ENCODE measurements at places on chromosomes 6 and 20. TPM values are rescaled to one million over a fixed set of nuclear protein-coding genes. Genes with fewer than 3 reads are reported as not detected.

OR2H1 gene
- total RNA-seq = not detected

SNRPB2 gene
- total RNA-seq = 19.3 TPM

PCED1A gene
- total RNA-seq = 18.8 TPM

PSMB9 gene
- total RNA-seq = 17.6 TPM

GJE1 gene
- not detected for total RNA-seq

CARMIL1 gene
- 4.1 TPM for total RNA-seq

TULP1 gene
- total RNA-seq = not detected

DNA sequence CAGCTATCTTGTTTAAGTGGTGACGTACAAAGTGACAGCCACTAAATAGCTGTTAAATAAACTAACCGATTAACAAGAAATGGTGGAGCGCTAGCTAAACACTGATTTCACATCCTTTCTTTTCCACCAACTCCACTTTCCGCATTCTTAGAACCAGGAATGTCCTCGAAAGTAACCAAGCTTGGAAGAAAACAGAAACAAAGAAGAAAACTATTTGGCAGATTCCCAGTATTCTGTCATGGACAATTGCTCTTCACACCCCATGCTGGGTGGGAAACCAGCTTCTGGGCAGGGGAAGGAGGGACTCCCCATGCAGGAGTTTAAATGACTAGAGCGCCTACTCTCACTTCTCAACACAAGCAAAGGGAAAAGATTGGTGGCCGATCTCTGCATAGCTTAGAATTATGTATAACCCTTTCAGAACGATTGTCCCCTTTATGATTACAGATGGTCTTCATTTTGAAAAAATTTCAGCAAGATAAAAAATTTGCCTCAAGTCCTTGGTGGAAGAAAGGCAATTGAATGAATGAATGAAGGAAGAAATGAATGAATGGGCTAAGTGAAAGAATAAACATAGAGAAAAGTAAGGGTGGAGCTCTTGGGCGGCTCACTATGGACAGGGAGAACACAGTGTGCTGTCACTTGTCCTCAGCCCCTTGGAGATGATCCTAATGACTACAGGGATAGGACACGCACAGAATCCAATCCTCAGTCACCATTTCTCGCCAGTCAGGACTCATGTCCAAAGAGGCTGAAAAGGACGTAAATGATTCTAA is 148.7 kb upstream of the NEDD9 start:
- peak overlapping the region; percentile 39 for H3K27ac ChIP-seq
- peak overlapping the region; percentile 18 for H3K4me3 ChIP-seq

DNA sequence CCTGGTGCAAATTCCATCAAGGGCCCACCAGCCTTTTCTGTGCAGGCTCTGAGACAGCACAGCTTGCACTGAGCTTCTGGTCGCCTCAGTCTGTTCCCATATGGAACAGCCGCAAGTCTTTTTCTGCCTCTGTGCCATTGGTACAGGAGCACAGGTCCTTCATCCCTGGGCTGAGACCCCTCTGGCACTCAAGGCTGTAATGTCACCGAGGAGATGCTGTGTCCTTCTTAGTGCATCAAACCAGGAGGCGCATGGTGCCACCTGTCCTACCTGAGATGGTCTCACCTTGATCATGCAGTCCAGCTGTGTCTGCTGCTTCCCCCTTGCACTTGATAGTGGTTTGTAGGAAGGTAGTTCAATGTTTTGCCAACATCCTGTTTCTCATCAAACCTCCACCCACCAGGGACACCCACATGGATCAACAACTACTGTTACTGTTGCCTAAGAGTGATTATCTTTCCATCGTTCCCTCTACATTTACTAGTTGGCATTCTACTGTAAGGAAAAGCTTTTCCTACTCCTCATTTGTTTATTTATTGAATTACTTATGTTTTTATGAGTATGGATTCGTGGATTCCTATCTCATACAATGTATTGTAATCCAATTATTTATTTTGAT is 29.0 kb downstream of the FAM50B start:
- H3K27me3 ChIP-seq = no peaks in the 10 kb centered on the region
- no peak overlapping the region for H3K27ac ChIP-seq
- H3K4me3 ChIP-seq = no peak overlapping the region
- no peak for DNase-seq
- no peaks in the 10 kb centered on the region for H3K36me3 ChIP-seq

DNA sequence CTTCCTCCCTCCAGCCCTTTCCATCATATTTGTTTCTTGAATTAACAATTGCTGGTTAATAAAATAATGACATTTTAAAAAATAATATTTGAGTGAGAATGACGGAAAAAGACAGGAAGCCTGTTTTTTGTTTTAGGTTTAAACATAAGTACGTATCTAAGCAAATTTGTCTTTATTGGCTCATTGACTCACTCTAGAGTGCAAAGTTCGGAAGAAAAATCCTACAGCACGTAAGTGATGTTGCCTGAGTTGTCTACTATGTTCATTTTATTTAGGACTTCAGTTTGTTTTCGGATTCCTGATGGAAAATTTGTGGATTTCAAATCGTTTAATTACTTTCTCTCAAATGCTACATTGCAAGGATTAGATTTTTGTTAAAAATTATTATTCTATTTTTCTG is 1435.7 kb upstream of the ADGRB3 start:
- H3K36me3 ChIP-seq = no peaks in the 10 kb centered on the region
- H3K4me3 ChIP-seq = no peak overlapping the region
- no peaks in the 10 kb centered on the region for H3K4me1 ChIP-seq
- no peaks in the 10 kb centered on the region for H3K27me3 ChIP-seq
- no peak for DNase-seq
- no peak overlapping the region for H3K27ac ChIP-seq

DNA sequence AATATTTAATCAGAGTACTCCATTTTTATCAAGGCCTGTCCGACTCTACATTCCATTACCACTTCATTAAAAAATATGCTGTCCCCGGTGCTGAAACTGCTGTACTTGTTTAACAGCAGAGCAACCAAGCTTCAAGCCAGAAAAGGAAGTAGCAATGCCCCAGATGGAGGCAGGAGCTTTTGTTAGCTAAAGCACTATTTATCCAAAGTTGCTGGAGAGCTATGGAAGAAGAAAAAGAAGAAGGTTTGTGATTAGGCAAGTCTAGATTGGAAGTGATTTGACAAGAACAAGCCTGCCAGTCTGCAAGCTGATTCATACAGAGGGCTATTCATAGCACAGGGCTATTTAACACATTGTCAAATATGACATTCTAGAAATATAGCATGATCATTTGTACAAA is 160.9 kb upstream of the SPTLC3 start:
- no peak for DNase-seq
- no peaks in the 10 kb centered on the region for H3K4me1 ChIP-seq
- no peak overlapping the region for H3K27ac ChIP-seq
- H3K4me3 ChIP-seq = no peak overlapping the region

- H3K4me1 ChIP-seq = no peaks in the 10 kb centered on the region
- no peaks in the 10 kb centered on the region for H3K36me3 ChIP-seq
- no peak overlapping the region for H3K27ac ChIP-seq
- H3K27me3 ChIP-seq = no peaks in the 10 kb centered on the region
- DNase-seq = no peak
Observed at GRCh38 chr6:138007014-138007472, 100.2 kb downstream of the PERP start.

DNA sequence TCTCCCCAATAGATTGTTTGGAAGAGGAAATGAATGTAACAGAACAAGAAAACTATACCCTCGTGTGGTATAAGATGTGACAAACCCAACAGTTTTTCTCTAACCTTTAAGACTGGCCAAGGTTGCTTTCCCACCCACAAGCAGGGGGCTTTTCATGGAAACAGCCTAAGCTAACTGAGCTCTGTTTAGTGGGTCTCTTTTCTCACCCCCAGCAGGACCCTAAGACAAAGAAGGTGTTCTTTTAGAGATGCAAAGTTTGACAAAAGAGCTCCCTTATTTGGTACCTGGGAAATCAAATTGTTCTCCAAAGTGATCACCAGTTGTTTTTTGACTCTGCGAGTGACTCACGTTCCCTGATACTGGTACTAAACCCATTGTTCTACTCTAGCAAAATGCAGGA is 59.1 kb downstream of the MBOAT1 start:
- no peak overlapping the region for H3K4me3 ChIP-seq
- no peaks in the 10 kb centered on the region for H3K27me3 ChIP-seq
- DNase-seq = no peak
- no peaks in the 10 kb centered on the region for H3K36me3 ChIP-seq
- peak overlapping the region; percentile 2 for H3K27ac ChIP-seq

GRCh38 chr20:38249536-38250310 is 10.8 kb downstream of the KIAA1755 start:
- no peaks in the 10 kb centered on the region for H3K27me3 ChIP-seq
- H3K36me3 ChIP-seq = no peaks in the 10 kb centered on the region
- no peak overlapping the region for H3K27ac ChIP-seq
- H3K4me3 ChIP-seq = no peak overlapping the region
- H3K4me1 ChIP-seq = no peaks in the 10 kb centered on the region
- no peak for DNase-seq

- no peak for DNase-seq
- no peaks in the 10 kb centered on the region for H3K27me3 ChIP-seq
- H3K4me3 ChIP-seq = no peak overlapping the region
Observed at GRCh38 chr6:11149551-11149950, 38.0 kb upstream of the ERVFRD-1 start.

DNA sequence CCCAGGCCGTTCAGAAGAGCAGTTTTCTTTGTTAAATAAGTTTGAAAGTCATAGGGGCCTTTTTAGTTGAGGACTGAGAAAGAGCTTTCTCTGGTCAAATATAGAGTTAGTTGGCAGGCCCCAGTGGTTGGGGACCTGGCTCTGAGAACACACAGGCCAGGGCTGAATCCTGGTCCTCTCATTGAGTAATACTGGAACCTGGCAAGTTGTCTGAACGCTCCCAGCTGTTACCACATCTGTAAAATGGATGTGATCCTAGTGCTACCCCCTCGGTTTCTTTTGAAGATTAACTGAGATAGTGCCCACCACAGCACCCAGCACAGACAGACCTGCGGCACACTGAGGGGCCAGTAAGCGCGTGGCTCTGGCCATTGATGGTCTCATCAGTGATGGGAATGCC is 215.5 kb downstream of the ZDHHC14 start:
- H3K36me3 ChIP-seq = no peaks in the 10 kb centered on the region
- H3K27ac ChIP-seq = no peak overlapping the region
- no peak overlapping the region for H3K4me3 ChIP-seq
- H3K27me3 ChIP-seq = no peaks in the 10 kb centered on the region
- DNase-seq = no peak

DNA sequence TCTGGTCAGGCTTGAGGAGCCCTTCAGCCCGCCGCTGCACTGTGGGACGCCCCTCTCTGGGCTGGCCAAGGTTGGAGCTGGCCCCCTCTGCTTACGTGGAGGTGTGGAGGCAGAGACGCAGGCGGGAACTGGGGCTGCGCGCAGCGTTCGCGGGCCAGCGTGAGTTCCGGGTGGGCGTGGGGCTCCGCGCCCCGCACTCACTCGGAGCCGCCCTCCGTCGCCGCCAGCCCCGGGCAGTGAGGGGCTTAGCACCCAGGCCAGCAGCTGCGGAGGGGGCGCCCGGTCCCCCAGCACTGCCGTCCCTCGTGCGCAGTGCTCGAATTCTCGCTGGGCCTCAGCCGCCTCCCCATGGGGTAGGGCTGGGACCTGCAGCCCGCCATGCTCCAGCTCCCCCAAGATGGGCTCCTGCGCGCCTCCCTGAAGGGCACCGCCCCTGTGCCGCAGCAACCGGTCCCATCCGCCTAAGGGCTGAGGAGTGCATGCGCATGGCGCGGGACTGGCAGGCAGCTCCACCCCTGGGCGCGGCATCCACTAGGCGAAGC is 695.9 kb downstream of the EPHA7 start:
- no peaks in the 10 kb centered on the region for H3K27me3 ChIP-seq
- no peaks in the 10 kb centered on the region for H3K36me3 ChIP-seq
- H3K27ac ChIP-seq = no peak overlapping the region
- DNase-seq = no peak
- H3K4me3 ChIP-seq = no peak overlapping the region

DNA sequence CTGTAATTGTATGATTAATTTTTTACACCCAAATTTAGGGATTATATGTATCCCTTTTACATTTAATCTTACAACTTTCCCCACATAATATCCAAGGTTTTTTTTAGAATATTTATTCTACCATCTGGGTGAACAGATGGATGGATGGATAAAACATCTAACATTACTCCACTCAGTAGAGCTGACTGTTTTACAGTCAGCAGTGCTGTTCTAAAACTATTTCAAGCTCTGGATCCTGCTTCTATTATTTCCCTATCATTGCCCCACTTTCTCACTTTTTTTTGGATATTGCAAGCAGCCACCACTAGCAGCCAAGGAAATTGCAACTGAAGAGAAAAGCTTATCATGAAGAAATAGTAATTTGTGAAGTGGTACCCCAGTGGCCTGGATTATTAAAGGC is 173.7 kb downstream of the ARHGAP18 start:
- no peaks in the 10 kb centered on the region for H3K27me3 ChIP-seq
- no peaks in the 10 kb centered on the region for H3K36me3 ChIP-seq
- DNase-seq = no peak
- H3K4me1 ChIP-seq = no peaks in the 10 kb centered on the region
- no peak overlapping the region for H3K4me3 ChIP-seq
- H3K27ac ChIP-seq = no peak overlapping the region

GRCh38 chr6:127383988-127384387 is 40.6 kb upstream of the ECHDC1 start:
- no peaks in the 10 kb centered on the region for H3K36me3 ChIP-seq
- no peaks in the 10 kb centered on the region for H3K27me3 ChIP-seq
- H3K27ac ChIP-seq = no peak overlapping the region
- no peak for DNase-seq
- no peaks in the 10 kb centered on the region for H3K4me1 ChIP-seq

GRCh38 chr6:45679631-45680030 is 301.9 kb upstream of the SUPT3H start:
- no peaks in the 10 kb centered on the region for H3K36me3 ChIP-seq
- no peak overlapping the region for H3K27ac ChIP-seq
- DNase-seq = no peak
- H3K4me3 ChIP-seq = no peak overlapping the region

- H3K27me3 ChIP-seq = no peaks in the 10 kb centered on the region
- H3K27ac ChIP-seq = no peak overlapping the region
- DNase-seq = no peak
- H3K36me3 ChIP-seq = no peaks in the 10 kb centered on the region
Observed at GRCh38 chr6:53664623-53665022, 933 bp downstream of the KLHL31 start.

DNA sequence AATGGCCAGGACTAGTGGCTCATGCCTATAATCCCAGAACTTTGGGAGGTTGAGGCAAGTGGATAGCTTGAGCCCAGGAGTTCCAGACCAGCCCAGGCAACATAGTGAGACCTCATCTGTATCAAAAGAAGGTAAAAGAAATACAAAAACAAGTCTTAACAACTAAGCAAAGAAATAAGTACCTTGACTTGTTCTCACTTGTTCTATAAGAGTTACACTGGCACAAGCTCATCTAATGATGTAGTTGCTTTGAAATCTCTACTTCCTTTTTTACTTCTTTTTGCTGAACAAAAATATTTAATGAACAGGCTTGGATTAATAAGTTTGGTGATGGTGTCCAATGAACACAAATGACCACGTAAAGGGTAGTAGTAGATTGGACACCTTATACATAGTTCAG is 72.2 kb downstream of the SGK1 start:
- DNase-seq = no peak
- no peak overlapping the region for H3K27ac ChIP-seq
- H3K36me3 ChIP-seq = no peaks in the 10 kb centered on the region
- H3K4me1 ChIP-seq = no peaks in the 10 kb centered on the region
